ENCODE measurements at places on chromosomes 3 and 15.

- DNase-seq, result no peak
Observed at GRCh38 chr15:52021128-52021671, 2.2 kb downstream of the MAPK6 start.

DNA sequence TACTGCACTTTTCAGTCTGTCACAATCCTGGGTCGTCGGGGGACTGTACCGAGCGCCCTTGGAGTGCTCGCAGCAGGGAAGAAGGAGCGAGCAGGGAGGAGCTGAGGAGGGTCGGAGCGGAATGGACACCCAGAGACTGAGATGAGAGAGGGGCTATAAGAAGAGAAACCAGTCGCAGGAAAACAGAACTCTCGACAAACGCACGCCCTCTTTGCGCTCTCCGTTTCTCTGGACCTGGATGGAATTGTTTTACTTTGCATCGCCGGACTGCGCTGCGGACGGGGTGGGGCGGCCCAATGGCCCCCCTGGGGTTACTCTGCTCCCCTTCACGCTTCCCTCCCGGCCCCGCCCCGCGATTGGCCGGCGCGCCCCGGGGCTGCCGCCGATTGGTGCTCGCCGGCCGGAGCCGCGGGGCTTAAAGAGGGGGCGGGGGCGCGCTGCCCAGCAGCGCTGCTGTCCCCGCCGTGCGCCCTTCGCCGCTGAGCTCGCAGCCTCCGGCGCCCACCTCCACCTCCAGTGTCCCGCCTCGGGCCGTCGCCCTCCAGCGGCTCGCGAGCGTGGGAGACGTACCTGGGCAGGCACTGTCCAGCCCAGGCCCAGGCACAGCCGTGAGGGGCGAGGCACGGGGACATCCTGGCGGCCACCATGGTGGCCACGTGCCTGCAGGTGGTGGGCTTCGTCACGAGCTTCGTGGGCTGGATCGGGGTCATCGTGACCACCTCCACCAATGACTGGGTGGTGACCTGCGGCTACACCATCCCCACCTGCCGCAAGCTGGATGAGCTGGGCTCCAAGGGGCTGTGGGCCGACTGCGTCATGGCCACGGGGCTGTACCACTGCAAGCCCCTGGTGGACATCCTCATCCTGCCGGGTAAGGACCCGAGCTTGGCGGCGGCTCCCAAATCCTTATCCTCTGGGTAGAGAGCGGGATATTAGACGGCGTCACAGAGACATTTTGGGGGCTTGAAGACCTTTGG lies at the start of gene CLDN11:
Gene CLDN11 (plus strand): TSS at position 447 of the 977 bp plus-strand sequence. CDS start 199 bp downstream, at position 646.
- DNase-seq, result no peak

DNA sequence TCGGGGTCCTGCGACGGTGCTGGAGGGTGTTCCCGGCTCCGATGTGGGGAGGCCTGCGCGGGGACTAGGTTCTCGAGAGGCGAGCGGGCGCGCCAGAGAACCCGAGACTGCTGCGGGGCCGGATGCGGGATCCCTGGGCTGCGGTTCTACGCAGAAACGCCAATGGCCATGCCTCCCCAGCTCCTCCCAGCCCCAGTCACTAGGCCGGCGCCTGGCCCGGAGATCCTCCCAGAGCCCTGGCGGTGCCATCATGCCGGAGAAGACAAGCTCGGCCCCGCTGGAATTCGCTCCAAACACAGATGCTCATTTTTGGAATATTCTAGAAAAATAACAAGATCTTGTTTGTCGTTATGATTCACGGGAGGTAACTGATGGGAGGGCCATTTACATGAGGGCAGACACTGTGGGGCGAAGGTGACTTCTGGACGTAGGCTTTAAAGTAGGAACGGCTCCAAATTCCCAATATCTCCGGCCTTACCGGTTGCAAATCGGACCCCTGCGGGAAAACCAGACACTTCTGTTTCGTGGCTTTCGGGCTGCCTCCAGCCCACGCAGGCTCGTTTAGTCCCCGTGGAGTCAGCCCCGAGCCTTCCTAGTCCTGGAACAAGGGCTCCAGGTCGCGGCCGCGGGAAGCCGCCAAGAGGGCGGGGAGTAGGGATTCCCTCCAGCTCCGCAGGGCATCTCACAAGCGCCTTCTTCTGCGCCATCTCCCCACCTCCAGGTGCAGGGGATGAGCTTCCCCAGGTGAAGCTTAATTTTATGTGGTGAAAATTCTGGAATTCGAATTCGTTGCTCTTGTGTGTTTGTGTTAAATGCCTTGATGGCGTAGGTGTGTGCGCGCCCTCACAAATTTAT lies 74.8 kb upstream of the POLG start:
- no peak for DNase-seq

DNA sequence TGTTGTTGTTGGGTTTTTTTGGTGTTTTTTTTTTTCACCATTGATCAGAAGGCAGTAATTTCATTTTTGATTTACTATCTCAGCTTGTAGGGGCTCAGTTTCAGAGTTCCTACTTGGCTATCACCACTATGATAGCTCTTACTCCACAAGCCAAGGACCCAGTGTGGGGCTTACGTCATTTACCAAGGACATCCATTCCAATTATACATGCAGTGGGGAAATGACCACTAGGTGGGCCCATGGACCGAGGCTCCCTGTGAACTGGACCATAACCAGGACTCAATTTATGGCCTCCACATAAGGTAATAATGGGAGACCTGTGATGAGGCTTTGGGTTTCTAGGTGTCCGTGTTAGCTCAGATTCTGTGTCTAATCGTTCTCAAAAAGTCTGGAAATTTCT lies 67.5 kb upstream of the CACNA1D start:
- no peak for DNase-seq
